ENCODE measurements at places on chromosomes 5 and 9.

DNA sequence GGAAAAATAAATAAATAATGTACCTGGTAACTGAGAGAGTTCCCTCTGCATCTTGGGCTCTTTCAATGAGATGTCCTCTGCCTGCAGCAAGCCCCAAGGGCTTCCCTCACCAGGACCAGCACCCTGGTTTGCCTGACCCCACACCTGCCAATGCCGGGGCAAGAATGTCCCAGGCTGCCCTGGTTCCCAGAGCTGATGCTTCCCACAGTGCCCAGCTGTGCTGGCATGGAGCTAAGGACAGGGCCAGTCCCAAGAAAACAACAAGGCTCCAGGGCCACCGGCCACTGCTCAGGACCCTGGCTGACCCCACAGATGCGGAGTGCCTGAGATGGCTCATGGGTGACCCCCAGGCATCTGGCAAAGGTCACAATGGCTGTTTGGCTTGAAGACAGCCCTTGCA is 123.5 kb downstream of the KCNIP1 start:
- DNase-seq = no peak

DNA sequence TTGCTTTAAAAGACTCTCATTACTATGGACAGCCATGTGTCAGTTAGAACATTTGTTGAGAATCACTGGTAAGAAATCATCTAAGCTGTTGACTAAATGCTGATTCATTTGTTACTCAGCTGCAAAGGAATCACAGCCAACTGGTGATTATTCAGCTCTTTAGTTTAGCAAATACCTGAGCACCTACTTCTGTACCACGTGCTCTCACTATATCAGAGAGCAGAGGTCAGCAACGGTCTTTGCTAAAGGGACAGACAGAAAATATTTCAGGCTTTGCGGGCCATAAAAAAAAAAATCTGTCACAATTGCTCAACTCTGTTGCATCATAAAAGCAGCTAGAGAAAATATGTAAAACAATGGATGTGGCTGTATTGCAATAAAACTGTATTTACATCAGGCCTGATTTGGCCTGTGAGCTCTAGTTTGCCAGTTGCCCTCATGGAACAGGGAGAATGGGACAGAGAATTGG is 377.6 kb downstream of the DNAH5 start:
- DNase-seq = peak; percentile 10

- no peak for DNase-seq
Observed at GRCh38 chr5:147509710-147510651, at the start of gene DPYSL3. Gene DPYSL3, minus strand, starts transcription at chr5:147510068. Its CDS starts 210 bp downstream, at chr5:147509858.

DNA sequence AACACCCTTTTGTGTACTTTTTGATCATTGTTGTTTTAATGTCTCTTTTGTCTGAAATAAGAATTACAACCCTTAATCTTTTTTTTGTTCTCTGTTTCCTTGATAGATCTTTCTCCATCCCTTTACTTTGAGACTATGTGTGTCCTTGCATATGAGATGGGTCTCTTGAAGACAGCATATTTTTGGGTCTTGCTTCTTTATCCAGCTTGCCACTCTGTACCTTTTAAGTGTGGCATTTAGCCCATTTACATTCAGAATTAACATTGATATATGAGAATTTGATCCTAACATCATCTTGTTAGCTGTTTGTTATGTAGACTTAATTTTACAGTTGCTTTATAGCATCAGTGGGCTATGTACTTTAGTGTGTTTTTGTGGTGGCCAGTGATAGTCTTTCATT is 382.5 kb downstream of the MED10 start:
- no peak for DNase-seq

GRCh38 chr9:92120138-92120537 is 4.9 kb upstream of the SPTLC1 start:
- DNase-seq = no peak

DNA sequence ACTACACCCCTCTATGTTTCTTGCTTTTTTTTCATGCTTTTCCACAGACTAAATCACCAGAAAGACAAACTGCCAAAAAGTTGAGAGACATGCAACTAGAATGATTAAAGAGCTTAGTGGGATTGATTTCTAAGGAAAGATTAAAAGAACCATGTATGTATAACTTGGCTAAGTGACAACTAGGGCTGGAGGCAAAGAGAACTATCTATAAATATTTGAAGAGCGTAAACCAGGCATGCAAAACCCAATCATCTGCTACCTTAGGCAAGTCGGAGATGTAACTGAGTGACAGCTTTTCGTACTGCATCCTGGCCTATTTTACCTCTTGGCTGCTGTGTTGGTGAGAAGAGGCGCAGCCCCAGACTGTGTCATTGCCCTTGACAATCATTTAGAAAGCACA is 121.0 kb upstream of the TLX3 start:
- no peak for DNase-seq

GRCh38 chr9:125850763-125851162 is 103.6 kb downstream of the PBX3 start:
- no peak for DNase-seq

GRCh38 chr9:111034898-111035539 is 3.3 kb downstream of the LPAR1 start:
- no peak for DNase-seq

GRCh38 chr5:107778647-107779046 is 107.9 kb upstream of the EFNA5 start:
- no peak for DNase-seq

DNA sequence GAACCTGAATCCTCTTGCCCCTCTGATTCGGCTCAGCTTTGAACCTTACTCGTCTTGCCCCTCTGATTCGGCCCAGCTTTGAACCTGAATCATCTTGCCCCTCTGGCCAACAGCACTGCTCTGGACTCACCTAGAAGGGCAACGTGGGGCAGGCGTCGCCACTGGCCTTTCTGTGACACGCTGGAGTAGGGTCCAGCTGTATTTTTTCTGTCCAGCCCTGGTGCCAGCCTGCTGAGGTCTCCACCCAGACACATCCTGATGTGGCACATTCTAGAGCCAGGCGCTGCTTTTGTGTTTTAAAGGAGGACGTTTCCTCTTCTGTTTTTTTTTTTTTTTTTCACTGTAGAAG is 15.2 kb upstream of the CPEB4 start:
- DNase-seq = no peak

DNA sequence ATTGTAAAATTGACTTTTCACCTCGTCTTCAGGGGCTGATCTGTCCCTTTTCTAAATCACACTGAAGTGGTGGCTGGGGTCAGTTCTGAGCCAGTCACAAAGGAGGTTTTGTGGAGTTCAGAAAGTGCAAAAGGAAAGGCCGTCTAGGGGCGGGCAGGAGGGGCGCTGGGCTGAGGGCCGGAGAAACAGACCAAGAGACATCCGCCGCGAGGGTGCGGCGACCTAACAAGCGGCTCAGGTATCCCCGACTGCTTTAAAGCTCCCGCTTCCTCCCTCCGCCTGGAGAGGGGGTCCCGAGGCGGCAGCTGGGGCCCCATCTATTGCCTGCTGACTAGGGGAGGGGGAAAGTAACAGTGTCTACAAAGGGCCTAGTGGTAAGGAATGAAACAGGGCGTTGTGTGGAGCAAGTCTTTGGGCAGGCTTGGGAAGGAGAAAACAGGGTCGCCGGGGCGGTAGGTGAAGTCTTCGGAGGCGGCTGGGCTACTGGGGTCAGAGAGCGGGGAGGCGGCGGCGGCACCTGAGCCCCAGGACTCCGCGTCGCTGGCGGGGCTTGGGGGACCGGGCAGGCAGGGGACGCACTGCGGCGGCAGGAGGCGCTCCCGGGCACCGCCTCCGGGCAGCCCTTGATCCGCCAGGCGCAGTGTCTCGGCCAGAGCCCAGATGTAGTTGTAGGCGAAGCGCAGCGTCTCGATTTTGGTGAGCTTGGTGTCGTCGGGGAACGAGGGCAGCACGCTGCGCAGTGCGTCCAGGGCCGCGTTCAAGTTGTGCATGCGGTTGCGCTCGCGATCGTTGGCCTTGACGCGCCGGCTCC is 950 bp downstream of the NEUROG1 start:
- no peak for DNase-seq

DNA sequence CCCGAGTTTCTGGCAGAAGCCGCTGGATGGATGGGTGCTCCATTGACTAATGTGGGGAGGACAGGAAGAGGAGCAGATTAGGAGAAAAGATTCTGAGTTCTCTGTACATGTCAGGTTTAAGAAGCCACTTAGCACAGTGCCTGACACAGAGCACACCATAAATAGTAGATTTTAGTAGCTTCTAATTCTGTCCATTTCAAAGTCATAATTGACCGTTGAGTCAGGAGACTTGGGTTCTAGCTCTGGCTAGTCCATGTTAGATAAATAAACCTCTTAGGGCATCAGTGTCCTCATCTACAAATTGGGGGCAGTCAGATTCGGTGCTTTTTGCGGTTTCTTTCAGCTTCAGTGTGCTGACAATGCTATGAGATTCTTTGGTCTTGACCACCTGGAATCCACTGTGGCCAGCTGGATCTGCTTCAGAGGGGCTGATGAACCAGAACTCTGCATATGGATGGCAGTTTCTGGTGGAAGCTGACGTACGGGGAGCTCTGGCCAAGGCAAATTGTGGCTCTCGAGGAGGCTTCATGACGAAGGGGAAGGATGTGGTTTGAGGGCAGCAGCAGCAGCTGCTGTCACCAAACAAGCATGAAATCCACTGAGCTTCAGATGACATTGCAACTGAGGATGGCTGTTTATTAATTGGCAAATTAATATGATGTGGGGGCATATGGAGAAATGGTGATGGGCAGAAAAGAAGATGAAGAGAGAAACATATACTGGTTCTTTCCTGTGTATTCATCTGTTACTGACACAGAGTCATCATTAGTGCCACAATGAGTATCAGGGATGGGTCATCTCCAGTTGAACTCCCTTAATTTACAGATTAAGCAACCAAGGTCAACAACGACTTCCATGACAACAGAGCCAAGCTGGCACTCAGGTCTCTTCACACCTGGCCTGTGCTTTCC is 134.4 kb downstream of the AOPEP start:
- DNase-seq = peak; percentile 81

DNA sequence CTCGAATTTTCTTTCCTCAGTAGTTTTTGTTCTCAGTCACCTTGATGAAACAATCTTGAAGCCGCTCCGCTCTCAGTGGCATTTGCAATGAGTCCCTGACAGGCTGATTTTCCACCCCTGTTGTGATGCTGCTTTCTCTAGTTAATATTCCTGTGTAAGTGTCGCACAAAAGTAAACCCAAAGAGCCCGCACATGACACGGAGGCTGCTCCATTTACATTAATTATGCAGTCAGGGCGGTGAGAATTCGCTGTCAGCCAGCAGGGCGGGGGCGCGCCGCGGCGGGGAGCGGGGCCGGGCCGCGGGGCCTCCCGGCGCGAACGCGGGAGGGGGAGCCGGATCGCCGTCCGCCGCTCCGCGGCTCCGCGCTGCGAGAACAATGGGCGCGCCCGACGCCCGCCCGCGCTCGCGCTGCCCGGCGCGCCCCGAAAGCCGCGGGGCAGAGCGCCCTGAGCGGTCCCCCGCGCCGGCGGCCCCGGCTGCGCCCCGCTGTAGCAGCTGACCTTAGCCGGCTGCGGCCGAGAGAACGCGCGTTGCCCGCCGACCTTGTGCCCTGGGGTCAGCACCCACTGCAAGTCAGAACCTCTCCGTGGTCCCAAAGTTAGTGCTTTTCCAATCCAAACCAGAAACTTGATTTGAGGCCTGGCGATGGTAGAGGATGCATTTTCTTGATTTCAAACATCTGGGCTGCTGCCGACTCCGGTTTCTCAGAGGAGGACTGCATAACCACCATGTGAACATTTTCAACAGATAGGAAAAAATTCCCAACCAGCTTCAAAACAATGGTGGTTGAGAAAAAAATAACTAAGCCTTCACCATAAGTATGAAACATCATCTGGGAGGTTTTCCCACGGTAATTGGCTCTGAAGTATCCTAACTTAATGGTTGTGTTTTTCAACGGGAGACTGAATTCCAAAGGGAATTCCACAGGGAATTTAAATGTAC is 142.6 kb downstream of the PBX3 start:
- DNase-seq = peak; percentile 47

DNA sequence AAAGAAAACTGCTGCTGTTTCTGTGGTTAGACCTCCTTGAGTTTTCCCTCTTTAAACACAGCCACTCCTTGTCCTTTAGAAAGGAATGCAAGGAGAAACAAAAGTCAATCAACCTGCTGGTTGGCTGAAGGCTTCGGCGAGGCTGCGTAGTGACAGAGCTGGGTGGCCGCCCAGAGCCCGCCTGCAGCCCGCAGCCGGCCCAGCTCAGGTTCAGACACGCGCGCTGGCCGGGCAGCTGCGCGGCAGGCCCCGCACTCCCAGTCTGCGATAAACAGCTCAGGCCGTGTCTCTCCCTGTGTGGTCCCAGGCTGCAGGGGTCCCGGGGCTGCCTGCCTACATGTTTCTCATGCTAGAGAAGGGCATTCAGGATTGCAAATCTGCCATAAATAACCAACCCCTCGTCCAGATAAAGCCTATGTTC is 115.4 kb downstream of the HSD17B3 start:
- no peak for DNase-seq

GRCh38 chr9:127004946-127005769 is 90.6 kb downstream of the RALGPS1 start:
- peak; percentile 80 for DNase-seq

GRCh38 chr5:149474198-149474597 is 77.0 kb downstream of the CSNK1A1 start:
- DNase-seq = peak; percentile 84

DNA sequence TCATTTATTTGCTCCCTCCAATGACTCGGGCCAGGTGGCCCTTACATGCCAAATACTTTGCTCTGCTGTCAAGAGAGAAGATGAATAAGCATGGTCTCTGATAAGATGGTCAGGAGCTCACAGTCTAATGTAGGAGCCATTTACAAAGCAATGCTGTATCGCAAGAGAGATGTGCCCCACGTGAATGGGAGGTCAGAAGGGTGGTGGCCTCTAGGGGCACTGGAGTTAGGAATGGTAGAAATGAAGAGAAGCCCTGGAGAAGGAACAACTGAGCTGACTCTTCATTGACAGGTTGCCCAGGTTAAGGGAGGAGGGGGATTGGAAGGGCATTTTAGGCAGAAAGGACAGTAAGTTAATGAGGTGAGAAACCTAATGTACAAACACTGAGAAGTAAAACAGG is 286.5 kb downstream of the KCTD16 start:
- DNase-seq = no peak

DNA sequence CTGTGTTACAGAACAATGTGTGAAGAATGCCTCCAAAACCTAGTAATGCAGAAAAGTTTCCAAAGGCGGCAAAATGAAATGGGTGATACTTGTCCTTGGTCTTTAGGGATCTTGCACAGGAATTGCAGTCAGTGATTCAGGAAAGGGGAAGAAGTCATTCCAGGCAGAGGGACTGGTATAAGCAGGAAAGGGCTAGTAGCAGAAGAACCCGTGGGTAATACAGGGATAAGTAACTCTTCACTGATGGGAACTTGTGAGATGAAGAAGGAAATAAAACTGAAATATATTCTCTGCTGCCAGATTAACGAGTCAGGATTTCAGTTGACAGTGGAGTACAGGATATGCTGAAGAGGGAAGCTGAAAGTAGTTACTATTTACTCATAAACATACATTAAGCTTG is 1.2 kb downstream of the SRFBP1 start:
- no peak for DNase-seq

Measured in PC-9 (cell line).